ENCODE measurements at places on chromosomes 3 and 15. TPM values are rescaled to one million over a fixed set of nuclear protein-coding genes. Genes with fewer than 3 reads are reported as not detected.

DNA sequence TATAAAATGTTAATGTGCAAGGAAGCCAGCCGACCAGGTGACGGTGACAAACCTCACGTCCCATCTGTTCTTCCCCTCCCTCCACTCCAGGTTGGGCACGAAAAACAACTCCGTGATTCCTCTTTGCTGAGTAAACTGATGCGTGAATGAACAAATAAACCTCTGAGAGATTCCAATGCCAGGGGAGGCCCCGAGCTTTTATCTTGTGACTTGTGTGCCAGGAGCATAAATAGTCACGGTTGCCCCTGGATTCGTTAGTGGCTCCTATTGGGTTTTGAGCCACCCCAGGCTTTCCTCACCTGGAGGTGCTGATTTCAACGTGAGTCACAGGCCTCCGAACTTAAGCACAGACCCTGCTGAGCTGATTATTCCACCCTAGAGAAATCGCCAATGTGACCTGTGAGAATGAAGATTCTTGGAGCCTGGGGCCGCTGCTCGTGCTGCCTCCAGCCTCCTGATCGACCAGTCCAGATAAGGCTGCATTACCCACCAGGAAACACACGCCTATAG lies 119.2 kb downstream of the SHQ1 start:
- DNase-seq, result peak; percentile 72

The SLC22A13 gene
- 0.77 TPM for total RNA-seq

DNA sequence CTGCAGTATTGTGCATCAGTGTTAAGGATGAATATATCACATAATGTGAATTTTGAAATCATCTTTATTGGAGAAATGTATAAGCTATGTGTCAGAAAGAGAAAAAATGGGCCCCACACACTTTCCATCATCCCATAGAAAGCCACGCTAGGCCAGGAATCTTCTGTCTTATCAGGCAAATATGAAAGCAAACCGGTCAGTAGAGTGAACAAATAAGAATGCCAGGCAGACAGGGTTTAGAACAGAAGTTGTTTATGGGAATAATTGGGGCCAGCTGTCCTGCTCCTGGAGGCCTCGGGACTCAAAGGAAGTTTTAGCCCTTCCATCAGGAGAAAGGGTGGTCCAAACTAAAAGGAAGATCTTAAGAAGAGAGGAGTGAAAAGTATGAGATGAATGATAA lies 39.5 kb downstream of the ZNF280D start:
- DNase-seq, result no peak

GRCh38 chr3:30539206-30539605 lies 67.2 kb upstream of the TGFBR2 start:
- DNase-seq, result peak; percentile 89

- DNase-seq, result no peak
Measured at GRCh38 chr3:85251766-85252165, 293.0 kb downstream of the CADM2 start.

DNA sequence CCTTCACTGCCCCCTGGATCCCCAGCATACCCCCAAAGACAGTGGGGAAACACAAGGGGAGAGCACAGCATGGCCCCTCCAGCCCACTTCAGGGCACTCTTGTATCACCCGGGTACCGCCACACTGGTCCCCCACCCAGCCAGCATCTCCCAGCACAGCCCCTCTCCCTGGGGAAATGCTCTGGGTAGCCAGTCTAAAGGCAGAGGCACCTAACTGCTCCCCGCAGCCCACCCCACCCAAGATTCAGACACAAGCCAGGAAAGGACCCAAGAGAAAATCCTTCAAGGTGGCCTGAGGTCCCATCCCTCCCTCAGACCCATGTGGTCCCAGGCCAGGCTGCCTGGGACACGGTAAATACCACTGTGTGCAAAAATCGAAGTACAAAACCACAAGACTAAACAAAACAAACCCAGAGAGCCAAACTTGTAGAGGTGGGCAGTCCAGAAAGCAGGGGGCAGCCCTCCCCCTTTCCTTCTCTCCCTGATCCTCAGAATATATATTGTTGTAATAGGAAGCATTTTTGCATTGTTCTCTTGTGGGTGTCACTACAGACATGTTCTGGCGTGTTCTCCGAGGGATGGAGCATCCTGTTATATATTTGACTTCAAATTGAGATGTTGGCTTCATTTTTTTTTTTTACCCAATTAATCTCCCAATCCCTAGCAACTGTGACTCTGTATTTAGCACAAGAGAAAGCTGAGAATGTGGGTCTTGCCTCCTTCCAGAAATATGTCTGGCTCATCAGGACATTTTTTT lies 51.7 kb downstream of the GRIP2 start:
- DNase-seq, result peak; percentile 82

DNA sequence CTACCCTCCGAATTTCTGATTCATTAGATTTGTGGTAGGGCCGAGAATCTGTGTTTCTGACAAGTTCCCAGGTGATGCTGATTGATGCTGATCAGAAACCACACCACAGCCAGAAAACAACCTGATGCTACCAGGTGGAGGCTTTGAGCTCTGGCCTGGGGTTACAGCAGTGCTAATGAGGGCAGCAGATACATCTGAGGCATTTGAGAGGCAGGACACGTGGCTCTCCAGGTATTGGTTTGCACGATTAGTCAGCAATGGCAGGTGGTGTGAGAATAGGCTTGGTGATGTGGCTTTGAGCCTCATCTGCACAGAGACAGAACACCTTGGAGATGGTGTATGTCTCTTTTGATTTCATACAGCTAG lies 78.8 kb upstream of the THBS1 start:
- peak; percentile 78 for DNase-seq

DNA sequence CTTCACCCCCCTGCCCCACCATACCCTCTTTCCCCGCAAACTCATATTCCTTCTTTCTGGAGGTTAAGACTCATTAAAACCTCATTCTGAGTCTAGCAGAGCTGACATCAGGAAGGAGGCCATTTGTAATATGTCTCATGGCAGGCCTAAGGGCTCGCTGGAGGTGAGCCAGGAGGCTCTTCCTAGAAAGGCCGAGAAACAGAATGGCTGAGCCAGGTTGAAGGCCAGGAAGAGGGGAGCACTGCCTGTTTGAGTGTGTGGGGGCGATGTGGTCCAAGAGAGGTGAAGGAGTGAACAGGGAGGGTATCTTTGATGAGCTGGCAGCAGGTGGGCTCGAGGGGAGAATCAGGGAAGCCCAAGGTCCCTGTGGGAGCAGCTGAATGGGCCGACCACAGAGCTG lies 317.3 kb downstream of the TLE3 start:
- no peak for DNase-seq

- no peak for DNase-seq
Measured at GRCh38 chr3:16335772-16336645, 71.0 kb downstream of the OXNAD1 start.

DNA sequence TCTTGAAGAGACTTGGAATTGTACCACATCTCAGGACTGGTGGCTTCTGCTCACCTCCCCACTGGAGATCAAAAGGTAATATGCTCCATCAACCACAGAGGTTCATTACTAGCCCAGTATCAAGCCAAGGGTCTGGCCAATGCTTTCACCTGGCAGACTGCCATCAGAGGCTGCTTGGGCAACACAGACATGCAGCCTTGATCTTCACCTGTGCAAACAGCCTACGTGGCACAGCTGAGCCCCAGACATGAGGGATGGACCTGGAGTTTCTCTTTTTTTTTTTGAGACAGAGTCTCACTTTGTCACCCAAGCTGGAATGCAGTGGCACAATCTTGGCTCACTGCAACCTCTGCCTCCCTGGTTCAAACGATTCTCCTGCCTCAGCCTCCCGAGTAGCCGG lies 105.6 kb upstream of the HES1 start:
- DNase-seq, result peak; percentile 58

DNA sequence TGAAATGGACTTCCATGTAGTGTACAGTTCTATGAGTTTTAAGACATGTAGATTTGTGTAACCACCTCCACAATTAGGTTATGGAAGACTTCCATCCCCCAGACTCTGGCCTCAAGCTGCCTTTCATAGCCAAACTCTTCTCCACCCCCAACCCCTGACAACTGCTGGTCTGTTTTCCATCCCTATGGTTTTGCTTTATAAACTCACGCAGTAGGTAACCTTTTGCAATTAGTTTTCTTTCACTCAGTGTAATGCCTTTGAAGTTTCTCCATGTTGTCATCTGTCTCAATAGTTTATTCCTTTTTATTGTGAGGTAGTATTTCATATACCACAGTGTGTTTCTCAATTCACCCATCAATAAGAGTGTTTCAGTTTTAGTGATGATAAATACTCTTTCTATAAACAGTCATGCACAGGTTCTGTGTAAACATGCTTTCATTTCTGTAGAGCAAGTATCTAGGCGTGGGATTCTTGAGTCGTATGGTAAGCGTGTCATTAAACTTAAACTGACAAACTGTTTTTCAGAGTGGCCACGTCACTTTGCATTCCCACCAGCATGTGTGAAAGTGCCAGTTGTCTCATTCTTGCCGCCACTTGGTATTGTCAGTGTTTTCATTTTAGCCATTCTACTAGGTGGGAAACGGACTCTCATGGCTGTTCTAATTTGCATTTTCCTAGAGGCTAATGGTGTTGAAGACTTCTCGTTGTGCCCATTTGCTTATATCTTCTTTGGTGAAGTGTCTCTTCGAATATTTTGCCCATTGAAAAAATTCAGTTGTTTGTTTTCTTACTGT lies 47.3 kb upstream of the ALDH1A3 start:
- DNase-seq, result peak; percentile 32

GRCh38 chr15:38504680-38505467 lies 50.9 kb downstream of the FAM98B start:
- DNase-seq, result no peak

GRCh38 chr15:78051596-78051995 lies 25.9 kb downstream of the TBC1D2B start:
- no peak for DNase-seq

- no peak for DNase-seq
Measured at GRCh38 chr3:45311327-45311726, 77.0 kb upstream of the LARS2 start.

DNA sequence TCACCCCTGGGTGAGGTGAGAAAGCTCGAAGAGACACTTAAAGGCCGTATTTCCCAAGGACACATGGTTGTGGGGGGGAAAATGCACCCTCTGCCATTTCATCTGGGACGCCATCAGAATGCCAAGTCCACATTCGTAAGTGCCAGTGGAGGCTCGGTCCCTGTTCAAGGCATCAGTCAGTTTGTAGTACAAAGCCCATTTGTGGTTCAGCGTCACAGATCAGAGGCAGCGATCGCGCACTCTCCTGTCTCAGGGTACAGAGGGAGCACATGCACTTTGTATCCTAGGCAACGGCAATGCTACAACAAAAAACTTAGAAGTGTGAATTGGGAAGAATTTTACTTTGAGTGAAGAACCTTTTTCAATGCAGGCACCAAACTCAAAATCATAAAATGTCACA lies 27.2 kb downstream of the SEMA6D start:
- DNase-seq, result no peak

DNA sequence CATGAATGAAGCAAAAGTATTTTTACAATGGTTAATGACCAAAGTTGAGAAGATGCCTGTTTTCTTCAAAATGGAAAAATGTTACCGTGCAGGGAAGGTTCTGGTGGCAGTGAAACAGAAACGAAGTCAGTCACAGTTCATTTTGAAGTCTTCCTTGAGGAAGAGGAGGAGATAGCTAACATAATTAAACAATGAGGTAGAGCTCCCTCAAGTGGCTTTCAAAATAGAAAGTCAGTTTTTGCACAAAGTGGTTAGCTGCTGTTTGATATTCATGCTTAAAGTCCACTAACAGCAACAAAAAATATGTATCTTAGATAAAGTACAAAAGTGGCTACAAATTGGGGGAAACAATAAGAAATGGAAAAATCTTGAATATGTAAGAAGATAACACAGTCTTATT lies 87.3 kb downstream of the TFG start:
- DNase-seq, result peak; percentile 43

- no peak for DNase-seq
Measured at GRCh38 chr15:101505610-101506337, 16.3 kb upstream of the PCSK6 start.

The GOLGA8M gene
- total RNA-seq, result 0.13 TPM

DNA sequence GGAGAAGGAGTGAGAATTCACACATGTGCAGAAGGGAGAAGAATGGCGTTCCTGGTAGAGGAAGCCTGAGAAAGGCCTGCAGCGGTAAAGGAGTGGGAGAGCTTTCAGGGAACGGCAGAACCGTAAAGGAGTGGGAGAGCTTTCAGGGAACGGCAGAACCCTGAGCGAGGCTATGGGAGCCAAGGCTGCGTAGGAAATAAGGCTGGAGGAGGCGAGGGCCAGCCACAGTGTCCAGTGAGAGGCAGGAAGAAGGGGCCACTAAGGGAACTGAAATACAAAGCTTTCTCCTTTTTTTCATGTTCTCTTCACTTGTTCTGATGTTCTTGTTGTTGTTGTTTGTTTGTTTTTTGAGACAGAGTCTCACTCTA lies 41.6 kb downstream of the GOLGA6L10 start:
- DNase-seq, result no peak

DNA sequence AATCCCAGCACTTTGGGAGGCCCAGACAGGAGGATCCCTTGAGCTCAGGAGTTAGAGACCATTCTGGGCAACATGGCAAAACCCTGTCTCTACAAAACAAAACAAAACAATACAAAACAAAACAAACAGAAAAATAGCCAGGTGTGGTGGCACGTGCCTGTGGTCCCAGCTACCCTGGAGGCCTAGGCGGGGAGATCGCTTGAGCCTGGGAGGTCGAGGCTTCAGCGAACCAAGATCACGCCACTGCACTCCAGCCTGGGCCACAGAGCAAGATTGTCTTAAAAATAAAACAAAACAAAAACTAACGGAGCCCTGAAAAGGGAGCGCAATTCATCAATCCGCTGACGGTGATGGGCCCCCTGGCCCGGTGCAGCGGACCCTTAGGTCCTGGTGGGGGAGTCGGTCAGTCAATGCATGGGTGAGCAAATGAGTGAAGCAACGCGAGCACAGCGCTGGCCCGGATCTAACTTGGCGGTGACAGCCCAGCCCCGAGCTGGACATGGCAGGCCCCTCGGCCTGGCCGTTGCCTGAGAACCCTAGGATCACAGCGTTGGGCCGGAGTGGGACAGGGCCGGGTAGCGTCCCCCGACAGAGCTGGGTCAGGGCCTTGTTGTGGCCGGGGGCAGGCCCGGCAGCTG lies 52.4 kb upstream of the BLM start:
- DNase-seq, result no peak

DNA sequence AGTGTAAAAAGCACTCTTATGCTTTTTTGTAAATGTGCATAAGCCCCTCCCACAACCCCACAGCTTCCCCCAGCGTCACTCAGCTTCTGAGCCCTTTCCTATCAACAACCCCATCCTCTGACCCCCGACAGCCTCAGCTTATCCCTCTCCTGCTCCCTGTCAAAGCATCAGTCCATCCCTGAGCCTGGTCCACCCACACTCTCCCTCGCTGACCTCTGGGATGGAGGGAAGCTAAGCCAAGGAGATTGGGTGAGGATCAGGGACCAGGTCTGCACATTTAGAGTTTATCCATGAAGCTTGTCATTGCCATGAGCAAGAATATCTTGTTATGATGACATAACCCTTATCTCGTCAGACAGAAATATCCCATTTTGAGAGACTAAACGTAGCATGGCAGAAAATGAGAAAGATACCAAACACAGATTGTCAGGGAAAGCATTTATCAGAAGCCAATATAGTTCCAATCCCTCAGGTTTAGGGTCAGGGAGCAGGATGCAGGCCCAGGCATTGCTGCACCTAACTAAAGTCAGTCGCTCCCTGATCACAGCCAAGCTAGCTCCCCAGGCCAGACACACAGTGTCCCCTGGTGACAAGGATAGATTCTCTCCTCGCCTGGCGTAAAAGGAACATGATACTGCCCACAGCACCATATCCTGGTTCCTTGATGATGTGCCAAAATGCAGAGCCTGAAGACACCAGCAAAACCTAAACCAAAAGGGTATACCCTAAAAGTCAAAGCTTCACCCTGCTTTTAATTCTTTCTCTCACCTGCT lies 66.9 kb downstream of the DCLK3 start:
- DNase-seq, result no peak

- peak; percentile 55 for DNase-seq
Measured at GRCh38 chr15:63791228-63791627, 42.5 kb downstream of the HERC1 start.

GRCh38 chr3:178381971-178382448 lies 154.2 kb upstream of the KCNMB2 start:
- DNase-seq, result no peak

The TMEM207 gene
- not detected for total RNA-seq

Data from bronchial epithelial cell (primary cell).